ENCODE measurements at places on chromosomes 7 and 10. TPM values are rescaled to one million over a fixed set of nuclear protein-coding genes. Genes with fewer than 3 reads are reported as not detected.

The SORCS1 gene
- total RNA-seq: not detected

The PRF1 gene
- 99.9 TPM for total RNA-seq

The STAMBPL1 gene
- 39.7 TPM for total RNA-seq

The NUTM2B gene
- 0.73 TPM for total RNA-seq

The SPRN gene
- total RNA-seq: not detected

The MCU gene
- total RNA-seq: 11.7 TPM

GRCh38 chr7:141242568-141242967 lies 168.7 kb downstream of the TMEM178B start:
- no peaks in the 10 kb centered on the region for H3K4me1 ChIP-seq
- no peak overlapping the region for H3K4me3 ChIP-seq
- H3K27ac ChIP-seq: no peak overlapping the region
- H3K36me3 ChIP-seq: no peaks in the 10 kb centered on the region
- H3K27me3 ChIP-seq: no peaks in the 10 kb centered on the region
- no peak for DNase-seq

GRCh38 chr7:88664630-88665233 lies 94.8 kb upstream of the ZNF804B start:
- no peak overlapping the region for H3K4me3 ChIP-seq
- DNase-seq: no peak
- H3K27ac ChIP-seq: no peak overlapping the region
- H3K4me1 ChIP-seq: no peaks in the 10 kb centered on the region
- H3K36me3 ChIP-seq: no peaks in the 10 kb centered on the region

DNA sequence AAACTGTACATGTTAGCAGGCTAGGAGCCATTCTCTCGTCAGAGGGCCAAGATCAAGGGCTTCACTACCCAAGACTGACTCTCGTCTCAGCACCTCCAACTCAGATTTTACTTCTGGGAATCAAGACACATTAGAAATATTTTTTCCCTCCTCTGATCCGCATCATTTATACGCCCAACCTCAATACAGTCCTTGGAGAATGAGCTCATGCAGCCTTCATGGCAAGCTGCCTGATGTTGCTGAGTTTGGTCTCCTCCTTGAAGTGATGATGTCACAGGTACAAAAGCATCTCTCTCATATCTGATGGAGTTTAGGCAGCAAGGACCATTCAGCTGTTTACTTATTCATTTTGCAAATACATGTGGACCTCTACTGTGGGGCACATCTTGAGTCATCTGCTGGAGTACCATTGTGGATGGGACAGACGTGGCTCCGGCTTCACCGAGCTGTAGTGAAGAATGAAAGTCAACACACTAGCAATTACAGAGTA lies 114.0 kb downstream of the BMPER start:
- no peaks in the 10 kb centered on the region for H3K36me3 ChIP-seq
- H3K4me3 ChIP-seq: no peak overlapping the region
- no peak for DNase-seq
- H3K27ac ChIP-seq: no peak overlapping the region

DNA sequence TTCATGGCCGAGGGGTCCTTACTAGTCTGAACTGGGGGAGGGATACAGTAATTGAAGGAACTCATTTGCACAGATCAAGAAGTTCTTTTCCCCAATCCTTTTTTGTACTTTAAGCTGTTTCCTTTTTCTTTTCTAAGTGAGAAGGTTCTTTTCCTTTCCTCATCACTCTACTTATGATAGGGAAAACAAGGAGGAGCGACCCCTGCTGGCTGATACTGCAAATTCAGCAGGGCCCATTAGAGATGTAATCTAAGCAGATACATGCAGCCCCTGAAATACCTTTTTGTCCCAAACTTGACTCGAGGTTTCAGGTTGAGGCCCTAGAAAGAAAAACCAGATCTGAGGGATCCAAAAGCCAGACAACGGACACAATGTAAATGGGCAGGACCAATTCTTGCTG lies 305.5 kb downstream of the DNAJB9 start:
- DNase-seq: no peak
- H3K4me3 ChIP-seq: no peak overlapping the region
- H3K36me3 ChIP-seq: no peaks in the 10 kb centered on the region
- H3K4me1 ChIP-seq: no peaks in the 10 kb centered on the region
- H3K27ac ChIP-seq: no peak overlapping the region

DNA sequence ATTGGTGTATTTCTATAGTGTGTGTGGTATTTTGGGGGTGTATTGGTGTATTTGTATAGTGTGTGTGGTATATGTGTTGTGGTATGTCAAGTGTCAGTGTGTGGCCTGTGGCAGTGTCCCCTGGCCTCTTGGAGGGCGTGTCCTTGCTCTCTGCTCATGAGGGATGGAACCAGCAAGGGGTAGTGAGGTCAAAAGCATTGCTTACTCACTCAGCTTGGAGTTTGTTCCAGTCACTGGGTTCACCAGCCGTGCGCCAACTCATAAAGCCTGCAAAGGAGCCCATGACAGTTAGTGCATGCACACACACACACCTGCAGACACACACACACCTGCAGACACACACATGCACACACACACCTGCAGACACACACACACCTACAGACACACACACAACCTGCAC lies 4.3 kb upstream of the TRPV6 start:
- H3K4me3 ChIP-seq: no peak overlapping the region
- no peaks in the 10 kb centered on the region for H3K27me3 ChIP-seq
- no peak for DNase-seq
- peaks cover 2% of the 10 kb centered on the region for H3K4me1 ChIP-seq

DNA sequence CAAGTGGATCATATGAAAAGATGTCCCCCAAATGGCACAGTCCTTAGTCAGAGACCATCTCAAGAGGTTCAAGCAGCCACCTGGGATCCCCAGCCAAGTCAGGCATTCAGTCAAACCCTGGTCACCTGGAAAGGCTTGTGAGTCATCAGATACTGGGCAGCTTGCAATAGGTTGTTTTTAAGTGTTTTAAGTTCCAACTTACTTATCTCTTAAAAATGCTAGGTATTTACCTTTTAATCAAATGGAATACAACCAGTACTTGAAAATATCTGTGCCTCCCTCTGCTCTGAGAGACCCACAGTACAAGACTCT lies 262.2 kb downstream of the WDR11 start:
- no peak overlapping the region for H3K27ac ChIP-seq
- no peak overlapping the region for H3K4me3 ChIP-seq
- no peaks in the 10 kb centered on the region for H3K4me1 ChIP-seq
- H3K27me3 ChIP-seq: no peaks in the 10 kb centered on the region
- no peak for DNase-seq

DNA sequence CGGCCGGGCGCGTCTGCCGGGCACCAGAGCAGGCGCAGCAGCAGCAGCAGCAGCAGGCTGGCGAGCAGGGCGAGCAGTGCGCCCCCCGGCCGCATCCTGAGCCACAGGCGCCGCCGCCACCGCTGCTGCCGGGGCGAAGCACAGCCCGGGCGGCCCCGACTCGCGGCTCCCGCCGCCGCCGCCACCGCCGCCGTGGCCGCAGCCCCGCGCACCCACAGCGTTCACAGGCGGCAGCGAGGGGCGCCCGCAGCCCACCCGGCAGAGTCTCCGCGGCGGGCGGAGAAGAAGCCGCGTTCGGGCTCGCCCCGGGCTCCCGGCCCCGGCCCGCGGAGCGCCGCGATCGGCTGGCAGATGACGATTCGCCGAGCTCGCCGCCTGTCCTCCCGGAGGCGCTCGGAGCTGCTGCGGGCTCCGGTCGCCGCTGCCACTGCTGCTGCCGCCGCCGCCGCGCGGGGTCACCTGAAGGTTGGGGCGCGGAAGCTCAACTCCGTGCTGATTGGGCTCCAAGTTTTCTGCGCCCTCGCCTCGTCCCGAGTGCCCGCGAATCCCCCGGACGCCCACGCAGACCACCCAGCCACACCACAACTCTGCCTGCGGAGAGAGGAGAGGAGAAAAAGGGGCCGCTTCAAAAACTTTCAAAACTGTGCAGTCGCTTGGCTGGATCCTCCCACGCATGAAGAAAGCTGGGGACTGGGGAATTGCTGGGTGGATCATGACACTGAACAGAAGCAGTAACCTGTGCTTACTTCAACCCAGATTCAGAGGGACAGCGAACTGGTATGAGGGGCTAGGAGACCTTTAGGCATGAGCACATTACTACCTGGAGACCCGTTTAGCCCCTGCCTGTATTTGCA lies at the start of gene ST8SIA6:
TSS of gene ST8SIA6 (minus strand) at position 435 of the 854 bp plus-strand sequence. CDS start at position 95, 340 bp downstream.
- H3K36me3 ChIP-seq: peaks cover 5% of the 10 kb centered on the region
- H3K4me3 ChIP-seq: peak within 1 kb of the TSS; percentile 79
- peaks cover 20% of the 10 kb centered on the region for H3K4me1 ChIP-seq
- DNase-seq: peak; percentile 50
- peaks cover 60% of the 10 kb centered on the region for H3K27me3 ChIP-seq

GRCh38 chr7:99365318-99366141 lies 9.0 kb upstream of the ARPC1B start:
- H3K4me1 ChIP-seq: peaks cover 24% of the 10 kb centered on the region
- H3K36me3 ChIP-seq: peaks cover 45% of the 10 kb centered on the region
- H3K27me3 ChIP-seq: no peaks in the 10 kb centered on the region
- peak; percentile 69 for DNase-seq

DNA sequence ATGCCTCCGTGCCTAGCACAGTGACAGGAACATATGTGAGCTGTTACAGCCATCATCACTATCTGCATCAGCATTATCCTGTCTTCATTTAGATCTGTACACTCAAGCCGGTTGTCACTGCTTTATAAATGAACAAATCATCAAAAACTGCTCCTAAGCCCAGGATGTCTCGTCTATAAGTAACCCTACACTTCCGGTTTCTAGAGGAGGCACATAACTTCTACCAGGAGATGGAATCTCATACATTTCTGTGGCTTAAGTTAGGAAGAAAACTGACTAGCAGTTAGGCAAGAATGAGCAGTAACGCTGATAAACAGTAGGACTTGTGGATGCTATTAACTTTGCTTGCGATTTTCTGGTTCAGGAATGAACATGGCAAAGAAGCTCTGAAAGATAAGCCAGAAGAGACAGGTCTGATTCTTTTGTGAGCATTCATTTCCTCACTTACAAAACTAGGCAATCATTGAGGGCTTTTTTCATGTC lies 1199.2 kb downstream of the SORCS3 start:
- H3K36me3 ChIP-seq: no peaks in the 10 kb centered on the region
- no peak overlapping the region for H3K27ac ChIP-seq
- H3K27me3 ChIP-seq: no peaks in the 10 kb centered on the region
- DNase-seq: no peak

Measured in activated CD4-positive, alpha-beta T cell treated with anti-CD3 and anti-CD28 coated beads, Interleukin-2, amount 10 ng/mL, durations not matched to agents 7 days and 5 days (primary cell).